NCI-H2029 treated with DMSO at 0.1 percent for 48 hours (cell line): ENCODE measurements at places on chromosomes 1 and 21.

GRCh38 chr1:153495536-153495935 lies 35.1 kb upstream of the S100A7 start:
- DNase-seq, result no peak

DNA sequence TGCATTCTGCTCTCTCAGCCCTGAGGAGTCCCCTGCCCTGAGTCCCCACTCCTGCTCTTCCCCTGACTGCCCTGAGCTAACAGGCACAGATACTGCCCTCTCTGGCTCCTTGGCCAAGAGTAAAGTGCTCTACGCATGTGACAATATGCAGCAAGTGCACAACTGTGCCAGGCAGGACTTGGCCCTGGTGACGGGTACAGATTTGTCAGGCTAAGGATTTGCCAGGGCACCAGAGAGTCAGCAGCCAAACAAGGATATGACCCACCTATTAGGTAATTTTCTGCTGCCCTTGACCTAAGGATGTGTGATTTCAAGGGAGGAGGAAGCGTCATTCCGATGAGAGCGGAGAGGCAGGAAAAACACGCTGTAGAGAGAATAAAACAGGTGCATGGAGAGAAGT lies 339.0 kb downstream of the PTPRU start:
- DNase-seq, result peak; percentile 17

DNA sequence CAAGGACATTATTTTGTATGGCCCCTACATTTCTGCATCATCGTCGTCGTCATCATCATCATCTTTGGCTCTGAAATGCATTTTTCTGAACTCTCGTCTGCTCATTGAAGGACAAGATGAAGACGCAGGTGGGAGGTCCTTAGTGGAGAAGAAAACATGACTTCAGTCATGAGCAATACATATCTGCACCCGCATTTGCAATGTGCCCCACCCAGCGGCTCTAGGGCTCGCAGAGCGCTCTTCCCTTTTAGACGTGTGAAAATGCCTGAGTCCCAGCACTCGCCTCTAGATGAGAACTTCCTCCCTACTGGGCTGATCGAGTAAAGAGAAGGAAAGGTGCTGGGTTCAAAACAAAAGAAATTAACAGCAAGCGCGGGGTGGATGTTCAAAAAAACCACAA lies 10.1 kb downstream of the C1orf174 start:
- DNase-seq, result no peak

DNA sequence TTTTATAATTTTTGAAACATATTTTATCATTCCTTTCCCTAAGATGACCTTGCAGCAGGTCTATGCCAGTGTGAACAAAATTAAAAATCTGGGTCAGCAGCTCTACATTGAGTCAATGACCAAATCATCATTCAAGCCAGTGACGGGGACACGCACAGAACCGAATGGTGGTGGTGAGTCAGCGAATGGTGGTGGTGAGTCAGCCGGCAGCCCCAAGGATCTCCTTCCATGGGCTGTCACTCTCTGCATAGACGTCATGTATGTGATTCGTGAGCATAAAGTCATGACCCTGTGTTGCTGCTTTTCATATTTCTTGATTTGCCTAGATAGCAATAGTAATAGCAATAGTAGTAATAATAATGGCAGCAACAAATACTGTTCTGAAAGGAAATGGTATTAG lies 26.3 kb downstream of the PER3 start:
- no peak for DNase-seq

GRCh38 chr1:45802343-45803298 lies 791 bp upstream of the MAST2 start:
- peak; percentile 87 for DNase-seq

GRCh38 chr1:94038511-94038910 lies 82.4 kb downstream of the ABCA4 start:
- no peak for DNase-seq

GRCh38 chr1:56644919-56645676 lies at the start of gene PRKAA2:
TSS of gene PRKAA2 (plus strand) at chr1:56645314. CDS start at chr1:56645388, 74 bp downstream.
- no peak for DNase-seq

GRCh38 chr1:114107474-114108435 lies 45.9 kb downstream of the SYT6 start:
- DNase-seq, result no peak

DNA sequence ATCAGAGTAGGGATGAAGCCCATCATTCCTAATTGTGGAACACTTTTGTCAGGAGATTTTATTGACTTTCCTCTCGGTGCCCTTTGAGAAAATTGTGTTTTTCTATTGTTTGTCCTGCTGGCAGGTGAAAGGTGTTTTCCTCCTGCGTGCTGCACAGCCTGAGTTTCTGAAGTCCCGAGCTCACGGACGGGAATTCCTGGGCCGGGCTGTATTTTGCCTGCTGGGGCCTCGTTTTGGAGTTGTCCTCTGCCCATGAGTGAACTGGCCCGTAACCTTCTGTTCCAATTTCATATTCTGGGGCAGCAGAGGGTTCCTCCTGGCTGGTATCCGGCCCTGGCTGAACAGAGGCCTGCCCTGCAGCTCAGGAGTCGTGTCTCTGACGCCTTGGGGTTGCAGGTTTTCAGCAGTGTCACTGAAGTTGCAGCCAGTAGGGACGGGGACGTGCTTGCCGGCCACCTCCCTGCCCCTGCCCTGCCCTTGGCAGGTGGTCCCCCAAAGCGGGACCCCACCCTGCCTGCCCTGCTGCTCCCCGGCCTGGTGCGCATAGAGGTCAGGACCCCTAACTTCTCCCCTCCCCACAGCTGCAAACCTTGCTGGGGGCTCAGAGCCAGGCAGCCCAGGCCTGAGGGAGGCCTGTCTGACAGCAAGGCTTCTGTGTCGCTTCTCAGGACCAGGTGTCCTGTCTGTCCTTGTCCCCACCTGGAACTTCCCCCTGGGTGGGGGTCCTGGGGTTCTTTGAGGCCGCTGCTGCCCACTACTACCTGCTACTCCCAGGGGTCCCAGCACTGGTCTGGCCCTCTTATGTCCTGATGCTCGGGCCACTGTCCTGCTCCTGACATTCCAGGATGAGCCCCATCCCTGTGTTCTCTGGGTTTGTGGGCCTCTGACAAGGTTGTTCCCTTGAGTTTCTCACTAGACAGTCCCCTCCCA lies 49.0 kb downstream of the SLX9 start:
- DNase-seq, result no peak

GRCh38 chr1:229199261-229200243 lies 71.4 kb upstream of the RAB4A start:
- peak; percentile 4 for DNase-seq

GRCh38 chr21:33058957-33059356 lies 11.0 kb upstream of the OLIG1 start:
- no peak for DNase-seq

DNA sequence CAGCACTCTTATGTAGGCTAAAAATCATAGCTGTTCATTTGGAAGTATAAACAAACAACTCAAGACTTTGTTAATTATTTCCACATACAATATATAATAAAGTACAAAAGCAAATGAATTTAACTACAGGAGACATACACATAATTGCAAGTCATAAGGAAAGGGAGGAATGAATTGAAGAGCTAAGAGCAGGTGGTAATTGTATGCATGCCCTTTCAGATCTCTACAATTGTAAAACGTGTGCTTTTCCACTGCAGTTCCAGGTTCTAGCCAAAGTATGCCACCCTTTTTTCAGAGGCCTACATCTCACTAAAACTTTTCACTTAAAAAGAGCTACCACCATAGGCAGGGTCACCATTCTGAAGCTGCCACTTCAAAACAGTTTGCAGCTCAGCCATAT lies 42.8 kb upstream of the HP1BP3 start:
- DNase-seq, result no peak

DNA sequence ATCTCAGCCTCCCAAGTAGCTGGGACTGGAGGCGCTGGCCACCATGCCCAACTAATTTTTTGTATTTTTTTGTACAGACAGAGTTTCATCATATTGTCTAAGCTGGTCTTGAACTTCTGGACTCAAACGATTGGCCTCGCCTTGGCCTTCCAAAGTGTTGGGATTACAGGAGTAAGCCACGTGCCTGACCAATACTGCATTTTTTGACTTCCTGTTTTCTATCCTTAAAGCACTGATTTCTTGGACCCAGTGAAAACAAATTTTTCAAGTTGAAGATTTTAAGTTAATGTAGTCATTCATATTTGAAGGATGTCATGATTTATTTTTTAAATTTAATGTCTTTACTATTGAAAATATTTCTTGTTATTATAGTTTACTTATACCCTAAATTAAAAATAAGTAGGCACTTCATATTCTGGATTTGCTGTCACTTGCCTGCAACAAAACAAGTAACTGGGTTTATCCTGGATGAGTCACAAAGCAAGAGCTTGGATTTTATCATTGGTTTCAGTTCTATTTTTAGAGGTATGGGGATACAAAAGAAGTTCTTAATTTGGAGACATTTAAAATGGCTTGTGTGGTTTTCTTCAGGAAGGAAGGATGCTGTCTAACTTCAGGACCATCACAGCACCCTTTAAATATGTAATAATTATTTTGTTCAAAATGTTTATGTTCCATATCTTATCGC lies 2.2 kb upstream of the VPS45 start:
- DNase-seq, result no peak

DNA sequence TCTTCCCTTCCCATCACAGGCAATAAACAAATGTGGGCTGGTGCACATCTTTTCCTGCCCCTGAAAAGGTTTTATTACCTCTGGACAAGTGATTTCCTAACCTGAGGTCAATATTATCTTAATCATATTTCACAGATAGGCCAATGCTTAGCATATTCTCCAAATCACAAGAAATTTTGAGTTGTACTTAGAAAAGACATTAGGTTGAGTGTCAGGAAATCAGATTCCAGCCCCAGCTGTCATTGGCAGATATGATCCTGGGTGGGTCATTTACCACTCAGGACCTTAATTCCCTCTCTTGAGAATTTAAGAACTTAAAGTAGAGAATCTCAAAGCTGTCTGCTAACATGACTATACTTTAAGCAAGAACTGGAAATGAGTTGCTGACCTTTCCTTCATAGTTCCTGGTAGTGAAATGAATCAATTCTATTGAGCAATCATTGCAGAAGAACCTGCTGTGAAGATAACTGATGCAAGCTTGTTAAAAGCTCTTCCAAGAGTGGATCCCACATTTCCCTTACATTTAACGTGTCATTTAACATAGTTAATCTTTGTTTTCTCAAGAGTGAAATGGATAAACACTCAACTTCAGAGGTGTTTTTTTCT lies 46.4 kb upstream of the CR2 start:
- DNase-seq, result no peak

DNA sequence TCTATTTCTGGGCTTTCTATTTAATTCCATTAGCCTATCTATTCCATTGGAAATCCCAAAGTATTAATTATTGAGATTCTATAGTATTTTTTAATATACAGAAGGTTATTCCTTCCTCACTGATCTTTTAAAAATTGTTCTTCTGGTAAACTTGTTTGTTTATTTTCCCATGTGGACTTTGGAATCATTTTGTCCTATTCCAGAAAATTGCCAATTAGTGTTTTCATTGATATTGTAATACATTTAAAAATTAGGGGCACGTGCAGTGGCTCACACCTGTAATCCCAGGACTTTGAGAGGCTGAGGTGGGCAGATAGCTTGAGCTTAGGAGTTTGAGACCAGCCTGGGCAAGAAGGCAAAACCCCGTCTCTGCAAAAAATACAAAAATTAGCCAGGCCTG lies 8.4 kb upstream of the TLCD4 start:
- DNase-seq, result no peak

DNA sequence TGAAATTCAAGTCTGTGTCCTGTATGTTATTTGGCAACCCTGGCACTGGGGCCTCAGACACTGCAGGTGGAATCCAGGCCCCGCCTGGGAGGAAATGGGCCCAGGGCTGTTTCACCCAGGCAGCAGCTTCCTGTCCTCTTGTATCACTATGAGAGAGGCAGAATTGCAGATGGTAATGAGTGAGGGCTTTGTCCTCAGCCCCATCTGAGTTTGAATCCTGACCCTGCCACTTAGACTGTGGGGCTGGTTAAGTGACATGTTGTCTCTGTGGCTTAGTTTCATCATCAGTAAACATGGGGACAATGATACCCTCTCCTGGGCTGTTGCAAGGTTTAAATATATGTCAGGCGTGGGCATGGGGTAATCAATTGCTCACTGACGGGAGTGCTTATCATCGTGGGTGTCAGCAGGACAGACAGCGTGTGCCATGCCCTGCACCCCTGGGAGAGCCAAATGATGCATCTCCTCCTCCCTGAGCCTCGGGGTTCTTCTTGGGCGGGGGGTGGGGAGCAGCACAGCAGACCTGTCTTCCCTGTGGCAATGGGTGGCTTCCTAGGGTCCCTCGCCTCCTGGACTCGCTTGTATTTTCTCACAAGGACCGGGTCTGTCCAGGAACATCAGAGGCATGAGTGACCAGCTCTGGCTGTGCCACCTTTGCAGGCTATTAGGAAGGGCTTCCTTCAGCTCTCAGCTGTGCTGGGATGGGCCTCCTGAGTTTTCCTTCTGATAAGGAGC lies 42.1 kb downstream of the ARHGEF10L start:
- DNase-seq, result peak; percentile 59

DNA sequence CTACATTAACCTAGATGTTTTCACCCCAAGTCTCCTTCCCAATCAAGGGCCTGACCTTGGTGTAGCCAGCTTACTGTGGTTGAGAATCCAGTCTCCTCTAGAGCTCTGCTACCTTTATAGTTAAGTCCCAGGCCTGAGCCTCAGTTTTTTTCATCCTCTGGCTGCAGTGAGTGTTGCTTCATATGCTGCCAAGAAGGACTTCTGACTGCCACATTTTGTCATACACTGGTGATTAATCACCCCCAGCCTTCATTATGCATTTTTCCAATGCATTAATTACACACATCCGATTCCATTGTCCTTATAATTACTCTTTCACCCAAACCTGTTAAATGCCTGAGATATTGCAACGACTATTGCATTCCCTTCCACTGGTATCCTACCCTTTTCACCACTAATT lies 66.3 kb upstream of the FGGY start:
- no peak for DNase-seq

- DNase-seq, result no peak
Measured at GRCh38 chr1:162753998-162754585, 36.4 kb upstream of the HSD17B7 start.

DNA sequence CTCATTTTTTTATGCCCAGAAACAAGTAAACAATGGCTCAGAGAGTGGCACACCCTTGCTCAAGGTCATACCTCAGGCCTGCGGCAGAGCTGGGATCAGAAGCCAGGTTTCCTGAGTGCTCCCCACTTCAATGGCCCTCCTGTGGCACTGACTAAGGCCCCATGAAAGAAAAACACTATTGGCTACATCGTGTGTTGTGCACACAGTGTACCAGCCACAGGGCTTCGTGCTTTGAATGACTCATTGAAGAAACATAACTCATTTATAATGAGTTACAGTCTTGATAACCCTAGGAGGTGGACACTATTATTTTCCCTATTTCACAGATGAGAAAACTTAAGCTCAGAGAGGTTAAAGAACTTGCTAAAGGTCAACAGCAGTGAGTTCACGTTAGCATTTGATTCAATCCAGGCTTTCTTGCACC lies 91.2 kb downstream of the TRABD2B start:
- no peak for DNase-seq

GRCh38 chr1:175390522-175391254 lies 198.1 kb upstream of the KIAA0040 start:
- no peak for DNase-seq

GRCh38 chr21:35593000-35593502 lies 467.3 kb downstream of the SETD4 start:
- peak; percentile 42 for DNase-seq

- no peak for DNase-seq
Measured at GRCh38 chr1:194309269-194309668, 1122.9 kb upstream of the B3GALT2 start.

- no peak for DNase-seq
Measured at GRCh38 chr1:23163395-23163794, 5.3 kb downstream of the LUZP1 start.
